Activated naive CD8-positive, alpha-beta T cell treated with anti-CD3 and anti-CD28 coated beads for 36 hours (primary cell): ENCODE measurements at places on chromosomes 1 and 21. TPM values are rescaled to one million over a fixed set of nuclear protein-coding genes. Genes with fewer than 3 reads are reported as not detected.

DNA sequence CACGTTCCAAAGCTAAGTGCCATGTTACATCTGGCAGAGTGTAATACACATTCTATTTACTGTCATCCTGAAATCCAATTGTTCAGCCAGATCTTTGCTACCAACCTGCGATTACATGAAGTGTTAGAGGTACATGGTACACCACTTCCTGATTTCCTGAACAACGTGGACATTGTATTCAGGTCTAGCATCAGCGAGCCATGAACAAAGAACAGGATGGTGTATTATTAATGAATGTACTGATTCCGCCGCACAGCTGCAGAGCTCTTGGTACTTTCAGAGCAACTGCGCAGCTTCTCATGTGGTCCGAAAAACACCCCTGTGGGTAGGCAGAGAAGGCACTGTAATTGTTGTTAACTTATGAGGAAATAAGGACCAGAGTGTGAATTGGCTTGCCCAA lies 511.4 kb downstream of the AJAP1 start:
- peaks cover 5% of the 10 kb centered on the region for H3K27me3 ChIP-seq
- H3K4me1 ChIP-seq, result peaks cover 5% of the 10 kb centered on the region

DNA sequence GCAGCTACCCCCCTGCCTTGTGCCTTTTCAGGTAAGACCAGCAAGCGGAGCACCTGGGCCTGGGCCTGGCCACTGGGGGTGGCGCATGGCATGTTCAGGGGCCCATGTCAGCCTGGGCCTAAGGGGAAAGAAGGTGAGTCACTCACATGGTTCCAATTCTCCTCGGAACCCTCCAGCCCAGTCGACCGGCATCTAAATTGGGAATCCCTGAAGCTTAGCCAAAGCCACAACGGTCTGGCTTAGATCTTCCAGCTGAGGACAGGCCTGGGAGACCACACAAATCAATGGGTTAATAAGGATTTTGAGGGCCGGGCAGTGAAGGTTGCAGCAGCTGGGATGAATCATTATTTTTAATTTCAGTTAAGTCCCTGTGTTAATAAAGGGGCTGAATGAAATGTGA lies 145.1 kb upstream of the SMYD2 start:
- no peaks in the 10 kb centered on the region for H3K4me1 ChIP-seq
- no peak for DNase-seq
- H3K27me3 ChIP-seq, result no peaks in the 10 kb centered on the region
- no peak overlapping the region for H3K27ac ChIP-seq
- no peak overlapping the region for H3K4me3 ChIP-seq

Gene CA6
- 12.3 TPM for total RNA-seq

Gene CD1B
- not detected for total RNA-seq
